GM23338 (cell line): ENCODE measurements at places on chromosomes 7 and 10.

DNA sequence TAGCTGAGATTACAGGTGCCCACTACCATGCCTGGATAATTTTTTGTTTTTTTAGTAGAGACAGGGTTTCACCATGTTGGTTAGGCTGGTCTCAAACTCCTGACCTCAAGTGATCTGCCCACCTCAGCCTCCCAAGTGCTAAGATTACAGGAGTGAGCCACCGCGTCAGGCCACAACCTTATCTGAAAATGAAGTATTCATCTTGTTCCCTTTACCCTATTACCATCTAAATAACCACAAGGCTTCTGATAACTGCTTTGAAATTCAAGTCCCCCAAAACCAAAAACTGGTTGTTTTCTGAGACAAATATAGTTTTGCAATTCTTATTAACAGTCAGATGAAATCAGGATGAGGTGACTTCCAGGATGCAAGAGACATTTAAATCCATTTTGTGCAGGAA lies 2.4 kb downstream of the TCTN3 start:
- no peak for DNase-seq

DNA sequence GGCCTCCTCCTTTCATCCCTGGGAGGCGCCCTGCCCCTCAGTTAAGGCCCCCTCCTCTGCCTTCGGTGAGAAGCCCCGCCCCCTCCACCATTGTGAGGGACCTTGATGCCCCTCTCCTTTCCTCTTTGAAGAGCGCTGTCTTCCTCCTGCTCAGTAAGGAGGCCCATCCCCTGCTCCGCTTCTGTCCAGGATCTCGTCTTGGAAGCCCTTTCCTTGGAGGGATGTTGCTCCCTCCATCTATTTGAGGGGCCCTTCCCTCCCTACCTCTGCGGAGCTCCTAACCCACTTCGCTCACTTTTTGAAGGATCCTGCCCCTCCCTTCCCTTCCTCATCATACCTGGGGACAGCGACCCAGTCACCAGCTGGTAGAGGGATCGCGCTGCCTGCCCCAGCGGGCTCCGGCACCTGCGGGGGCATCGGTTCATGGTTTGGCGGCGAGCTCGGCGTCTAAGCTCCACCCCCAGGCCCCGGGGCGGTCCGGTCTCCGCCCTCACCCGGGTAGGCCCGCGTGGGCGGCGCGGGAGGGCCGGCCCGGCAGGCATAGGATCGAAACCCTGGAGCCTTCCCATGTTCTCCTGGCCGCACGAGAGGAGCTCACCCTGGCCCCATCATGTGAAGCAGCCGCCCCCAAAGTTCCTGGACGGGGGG lies 4.1 kb downstream of the KCNIP2 start:
- peak; percentile 82 for DNase-seq

DNA sequence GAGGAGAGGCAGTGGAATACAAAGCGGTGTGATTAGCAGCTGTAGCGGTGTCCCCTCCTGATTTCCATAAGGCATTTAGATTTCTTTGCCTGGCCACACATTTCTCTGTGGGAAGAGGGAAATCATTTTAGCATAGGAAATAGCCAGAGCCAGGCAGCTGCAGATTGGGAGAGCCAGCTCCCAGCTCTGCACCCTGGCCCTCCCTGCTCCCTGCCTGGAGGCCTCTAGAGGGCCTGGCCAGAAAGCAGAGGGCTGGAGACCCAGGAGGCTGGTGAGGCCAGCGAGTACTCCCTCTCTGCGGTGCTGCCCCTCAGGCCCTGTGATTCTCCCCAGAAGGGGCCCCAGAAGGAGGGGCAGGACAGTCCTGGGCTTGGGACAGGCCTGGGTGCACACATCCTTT lies 85.7 kb downstream of the C10orf105 start:
- no peak for DNase-seq

GRCh38 chr7:78764571-78764970 lies 688.9 kb downstream of the MAGI2 start:
- no peak for DNase-seq

DNA sequence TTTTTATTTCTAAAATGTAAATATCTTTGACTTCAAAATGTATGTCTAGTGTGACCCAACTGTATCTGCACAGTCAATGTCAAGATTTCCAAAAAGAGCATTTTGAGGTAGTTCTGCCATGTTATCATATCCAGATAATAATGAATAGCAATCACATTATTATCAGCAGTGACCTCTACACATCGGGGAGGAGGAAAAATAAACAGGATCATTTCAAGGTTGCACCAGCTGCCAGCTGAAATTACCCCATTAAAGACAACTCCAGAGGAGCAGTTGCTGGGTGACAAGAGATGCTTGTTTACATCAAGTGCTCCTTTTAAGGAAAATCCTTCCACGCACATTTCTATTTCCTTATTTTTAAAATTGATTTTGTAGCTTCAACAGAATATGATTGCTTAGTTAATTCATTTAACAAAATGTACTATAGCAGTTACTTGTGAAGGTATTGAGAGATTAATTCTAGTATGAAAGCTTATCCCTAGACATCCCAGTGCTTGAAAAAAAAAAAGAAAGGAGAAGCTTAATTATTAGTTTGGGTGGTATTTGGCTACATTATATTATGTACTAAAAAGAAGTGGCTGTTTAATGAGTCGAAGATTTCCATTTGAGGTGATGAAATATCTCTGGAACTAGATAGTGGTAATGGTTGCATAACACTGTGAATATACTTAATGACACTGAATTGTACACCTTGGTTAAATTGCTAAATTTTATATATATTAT lies 19.3 kb upstream of the SLC35G1 start:
- DNase-seq: no peak

- DNase-seq: no peak
These were observed 1.9 kb downstream of the TTYH3 start for GRCh38 chr7:2633538-2634266.

DNA sequence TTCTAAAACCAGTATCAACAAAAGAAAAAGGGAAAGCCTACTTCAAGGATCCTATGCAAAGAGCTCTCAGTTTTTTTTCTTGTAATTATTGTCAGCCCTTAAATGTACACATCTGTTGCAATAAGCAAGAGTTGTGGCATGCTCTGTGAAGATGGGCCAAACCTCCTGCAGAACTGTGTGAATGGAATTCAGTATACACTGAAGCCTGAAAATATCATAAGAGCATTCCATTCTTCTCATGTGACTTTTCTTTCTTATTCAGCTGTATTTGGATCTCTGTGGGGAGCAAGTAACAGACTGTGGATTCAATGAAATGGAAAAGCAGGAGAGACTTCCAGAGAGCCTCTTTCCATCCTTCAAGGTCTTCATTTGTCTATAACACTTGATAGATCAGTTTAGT lies 130.7 kb downstream of the SAMD9 start:
- no peak for DNase-seq

GRCh38 chr7:27921081-27921836 lies 181.3 kb downstream of the TAX1BP1 start:
- DNase-seq: peak; percentile 79

DNA sequence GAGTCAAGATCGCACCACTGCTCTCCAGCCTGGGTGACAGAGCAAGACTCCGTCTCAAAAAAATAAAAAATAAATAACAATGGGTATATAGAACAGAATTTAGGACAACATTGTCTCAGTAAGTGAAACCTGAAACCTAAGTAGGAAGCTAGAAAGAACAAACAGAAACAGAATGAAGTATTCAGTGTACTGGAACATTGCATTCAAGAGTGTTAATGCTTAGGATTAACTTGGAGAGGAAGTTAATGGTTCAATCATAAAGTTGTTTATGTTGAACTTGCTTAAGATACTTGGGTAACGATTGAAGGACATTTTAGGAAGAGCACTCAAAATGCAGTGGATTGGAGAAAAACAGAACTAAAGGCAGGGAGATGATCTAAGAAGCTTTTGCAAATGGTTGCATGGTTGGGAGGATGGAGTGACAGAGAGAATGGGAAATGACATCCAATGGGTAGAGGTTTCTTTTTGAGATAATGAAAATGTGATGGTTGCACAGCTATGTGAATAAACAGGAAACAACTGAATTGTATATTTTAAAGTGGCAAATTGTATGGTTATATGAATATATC lies 233.7 kb downstream of the ADK start:
- no peak for DNase-seq

- DNase-seq: no peak
These were observed 4.1 kb downstream of the CHPF2 start for GRCh38 chr7:151236406-151236805.

DNA sequence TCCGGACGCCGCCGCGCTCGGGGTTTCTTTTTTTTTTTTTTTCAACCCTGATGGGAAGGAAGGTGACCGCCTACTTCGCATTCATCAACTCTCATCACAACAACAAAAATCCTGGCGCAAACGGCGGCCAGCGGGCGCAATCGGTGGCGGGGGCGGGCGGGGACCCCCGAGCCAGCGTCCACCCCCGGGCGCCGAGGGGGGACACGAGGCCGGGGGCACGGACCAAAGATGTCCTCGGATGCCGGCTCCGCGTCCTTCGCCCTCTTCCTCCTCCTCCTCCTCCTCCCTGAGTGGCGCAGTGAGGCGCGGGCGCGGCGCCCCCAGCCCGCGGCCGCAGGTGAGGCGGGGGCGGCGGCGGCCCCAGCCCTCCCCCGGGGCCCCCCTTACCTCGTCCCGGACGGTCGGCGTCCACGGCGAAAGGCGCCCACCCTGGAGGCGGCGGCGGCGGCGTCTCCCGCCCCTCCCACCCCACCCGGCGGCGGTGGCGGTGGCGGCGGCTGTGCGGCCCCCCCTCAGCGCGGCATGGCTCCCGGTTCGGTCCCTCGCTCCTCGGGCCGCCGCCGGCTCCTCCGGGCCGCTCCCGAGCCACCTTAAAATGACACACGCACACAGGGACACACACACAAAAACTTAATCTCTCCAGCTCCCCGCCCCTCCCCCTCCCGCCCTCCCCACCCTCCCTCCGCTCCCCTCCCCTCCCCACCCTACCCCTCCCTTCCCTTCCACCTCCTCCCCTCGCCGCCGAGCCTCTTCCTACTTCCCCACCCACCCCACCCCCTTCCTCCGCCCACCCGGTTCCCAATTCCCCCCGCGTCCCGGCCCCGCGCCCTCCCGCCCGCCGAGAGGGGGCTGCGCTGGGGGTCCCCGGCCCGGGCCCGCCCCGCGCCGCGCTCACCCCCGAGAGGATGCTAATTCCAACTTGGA lies at the start of gene CTBP2:
Gene CTBP2, minus strand, starts transcription at position 632 of the 924 bp plus-strand sequence.
- DNase-seq: peak; percentile 75

- DNase-seq: no peak
These were observed 29.4 kb downstream of the PHTF2 start for GRCh38 chr7:77827999-77828398.

- no peak for DNase-seq
These were observed 227.8 kb upstream of the KLF6 start for GRCh38 chr10:4012848-4013247.

GRCh38 chr10:76150139-76150875 lies 718.9 kb downstream of the LRMDA start:
- peak; percentile 48 for DNase-seq

DNA sequence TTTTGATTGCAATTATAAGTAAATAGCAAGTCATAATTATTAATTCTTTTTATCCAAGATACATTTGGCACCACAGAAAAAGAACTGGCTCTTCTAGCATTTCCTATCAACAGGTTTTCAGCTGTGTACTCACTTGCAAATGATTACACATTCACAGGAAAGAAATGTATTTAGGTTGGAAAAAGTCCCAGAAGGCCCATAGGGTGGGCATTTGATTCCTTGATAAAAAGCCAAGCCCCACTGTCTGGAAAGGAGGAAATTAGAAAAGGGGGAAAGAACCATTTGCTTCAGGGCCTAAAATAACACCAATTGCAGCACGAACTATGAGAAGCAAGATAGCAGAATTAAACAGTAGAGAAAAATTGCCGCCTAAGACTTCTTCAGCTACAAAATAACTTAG lies 80.8 kb upstream of the COL1A2 start:
- DNase-seq: no peak

- no peak for DNase-seq
These were observed 14.6 kb downstream of the GBX1 start for GRCh38 chr7:151152643-151153513.
